Stimulated activated CD8-positive, alpha-beta memory T cell treated with anti-CD3 and anti-CD28 coated beads, Interleukin-4, amount 100 ng/mL, for 1 hour (primary cell): ENCODE measurements at places on chromosomes 6 and 20.

GRCh38 chr6:51261691-51262090 is 443.0 kb downstream of the TFAP2B start:
- no peak for DNase-seq

- DNase-seq = no peak
Observed at GRCh38 chr6:129786548-129786947, 74.6 kb downstream of the TMEM244 start.

DNA sequence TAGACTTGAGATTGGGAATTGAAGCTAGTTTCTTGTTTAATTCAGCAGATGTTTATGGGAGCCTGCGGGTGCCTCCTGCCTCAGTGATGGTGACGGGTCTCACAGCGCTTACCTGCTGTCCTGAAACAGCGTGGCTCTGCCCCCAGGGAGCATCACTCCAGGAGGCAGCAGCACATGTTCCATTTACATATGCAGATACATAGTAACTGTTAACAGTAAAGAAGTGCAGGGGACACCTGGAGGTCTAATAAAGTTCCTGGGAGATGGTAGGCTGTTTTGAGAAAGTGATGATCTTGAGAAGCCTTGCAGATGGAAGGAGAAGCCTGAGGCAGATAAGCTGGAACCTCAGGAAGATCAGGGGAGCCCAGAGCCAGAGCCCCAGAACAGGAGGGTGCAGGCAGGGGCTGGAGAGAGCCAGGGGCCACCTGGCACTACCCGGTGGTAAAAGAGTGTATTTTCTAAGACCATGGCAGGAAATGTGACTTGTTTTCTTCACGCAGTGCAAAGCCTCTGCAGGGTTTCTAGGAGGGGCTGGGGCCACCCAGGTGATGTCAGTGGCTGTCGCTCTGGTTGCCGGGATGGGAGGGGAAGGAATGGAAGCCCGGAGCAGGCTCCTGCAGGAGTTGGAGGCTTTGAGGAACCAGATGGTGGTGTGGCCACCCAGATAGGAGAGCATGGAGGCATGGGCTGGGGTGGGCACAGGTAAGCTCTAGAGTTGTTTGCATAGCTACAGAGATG is 24.2 kb upstream of the KIF25 start:
- DNase-seq = no peak

DNA sequence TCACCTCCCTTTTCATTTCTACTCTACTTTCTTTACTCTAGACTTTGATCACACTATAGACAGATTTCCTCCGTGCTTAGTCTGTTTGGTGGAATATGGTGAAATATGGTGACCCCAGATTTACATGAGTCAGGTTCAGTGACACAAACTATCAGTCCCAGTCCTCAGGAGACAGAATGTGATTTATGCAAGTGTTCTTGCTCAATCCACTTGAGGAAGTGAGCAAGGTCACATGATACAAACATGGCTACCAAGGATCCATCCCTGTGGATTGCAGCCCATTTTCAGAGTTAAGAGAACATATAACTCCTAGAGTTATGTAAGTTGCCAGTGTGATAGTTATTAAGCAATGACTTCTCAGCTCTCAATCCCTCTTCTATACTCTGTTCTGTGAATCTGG is 23.7 kb upstream of the TSHZ2 start:
- no peak for DNase-seq

DNA sequence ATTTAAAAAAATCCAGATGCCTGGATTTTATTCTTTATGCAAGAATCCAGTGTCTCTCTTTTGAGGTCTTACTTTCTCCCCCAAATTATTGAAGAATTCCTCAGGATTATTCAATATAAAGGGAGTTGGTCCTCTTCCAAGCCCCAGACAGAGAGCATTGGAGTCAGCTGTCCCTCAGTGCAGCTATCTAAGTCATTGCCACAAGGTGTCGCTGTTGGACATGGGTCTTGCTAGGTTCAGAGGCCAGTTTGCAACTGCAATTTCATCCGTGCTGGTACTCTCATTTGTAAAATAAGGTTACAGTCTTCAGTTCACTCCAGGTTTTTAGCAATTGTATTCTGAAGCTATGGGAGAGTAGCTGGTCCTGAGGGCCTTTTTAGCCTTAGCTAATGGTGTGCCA is 27.8 kb downstream of the CCN2 start:
- no peak for DNase-seq

- DNase-seq = no peak
Observed at GRCh38 chr20:55953201-55953600, 52.1 kb downstream of the CBLN4 start.

DNA sequence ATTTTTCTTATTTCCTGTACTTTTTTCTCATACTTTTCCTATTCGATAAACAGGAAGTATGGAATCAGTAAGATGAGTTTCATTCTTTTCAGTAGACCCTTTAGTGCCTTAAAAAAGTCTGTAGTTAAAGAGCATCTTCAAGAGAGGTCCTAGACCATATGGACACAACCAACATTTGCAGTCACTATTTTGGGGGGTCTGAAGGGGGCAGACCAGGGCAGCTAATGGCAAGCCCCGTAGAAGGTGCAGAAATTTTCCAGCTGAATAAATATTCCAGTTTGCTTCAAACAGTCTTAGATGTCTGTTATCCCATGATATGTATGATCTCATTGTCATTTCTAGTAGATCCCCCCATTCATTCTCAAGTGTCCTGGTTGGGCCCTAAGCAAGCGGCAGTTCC is 52.8 kb downstream of the MAP3K5 start:
- no peak for DNase-seq

DNA sequence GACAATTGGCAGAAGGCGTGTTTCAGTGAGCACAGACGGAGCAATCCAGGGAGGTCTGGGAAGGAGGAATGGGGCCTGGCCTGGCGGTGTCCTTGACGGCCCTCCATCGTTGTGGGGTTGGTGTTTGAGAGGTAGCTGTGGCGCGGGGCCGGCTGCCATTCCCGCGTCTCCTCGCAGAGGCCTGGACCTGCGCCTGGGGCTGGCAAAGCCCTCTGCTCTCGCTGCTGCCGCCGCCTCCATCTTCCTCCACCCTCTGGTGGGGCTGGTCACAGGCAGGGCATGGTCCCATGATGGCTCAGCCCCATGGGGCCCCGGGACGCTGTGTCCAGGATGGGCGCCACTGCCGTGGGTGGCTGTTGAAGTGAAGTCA is 7.6 kb downstream of the OSBPL2 start:
- no peak for DNase-seq

DNA sequence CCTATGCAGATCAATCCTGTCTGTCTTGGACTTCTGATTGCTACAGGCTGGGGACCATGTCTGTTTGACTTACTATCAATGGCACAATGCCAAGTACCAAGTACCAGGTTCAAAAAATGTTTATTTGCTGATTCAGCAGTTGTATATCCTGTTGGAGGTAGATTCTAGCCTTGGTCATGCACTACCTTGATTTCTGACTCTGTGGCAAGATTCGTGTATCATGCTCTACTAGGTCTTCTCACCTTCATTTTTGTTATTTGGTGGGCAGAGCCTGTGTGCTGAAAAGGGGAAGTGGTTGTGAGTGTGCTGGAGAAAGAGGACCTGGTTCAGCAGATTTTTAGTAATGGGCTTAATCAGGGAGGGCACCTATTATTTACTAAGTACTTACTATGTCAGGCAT is 192.4 kb upstream of the MYLIP start:
- no peak for DNase-seq

DNA sequence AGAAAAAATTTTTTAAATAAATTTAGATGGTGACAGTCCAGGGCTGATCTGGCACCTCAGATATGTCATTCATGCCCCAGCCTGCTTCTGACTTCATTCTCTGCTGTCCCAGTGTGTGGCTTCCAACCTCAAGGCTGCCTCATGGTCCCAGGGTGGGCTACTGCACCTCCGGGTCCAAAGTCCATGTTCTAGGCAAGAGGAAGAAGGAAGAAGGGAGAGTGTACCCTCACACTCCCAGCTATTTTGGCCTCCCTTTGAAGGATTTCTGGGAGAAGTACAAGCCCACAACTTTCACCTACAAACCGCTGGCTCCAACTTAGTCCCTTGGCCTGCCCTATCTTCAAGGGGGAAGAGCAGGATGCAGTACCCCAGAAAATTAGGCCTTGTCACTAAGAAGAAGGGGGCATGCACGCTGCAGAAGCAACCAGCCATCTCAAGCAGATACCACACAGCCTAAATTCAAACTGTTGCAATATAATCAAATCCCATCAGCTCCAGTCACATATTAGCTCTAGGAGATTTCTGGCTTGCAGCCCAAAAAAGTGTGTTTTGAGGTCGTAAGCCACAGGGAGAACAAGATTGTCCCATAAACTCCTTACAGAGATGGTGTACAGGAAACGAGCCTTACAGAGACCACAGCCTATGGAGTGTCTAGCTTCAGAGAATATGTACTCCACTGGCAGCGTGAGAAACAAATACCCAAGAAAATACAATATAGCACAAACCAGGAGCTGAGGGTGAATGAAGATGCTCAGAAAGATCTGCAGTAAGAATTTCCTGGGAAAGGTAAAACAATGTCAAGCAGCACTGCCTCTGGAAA is 906 bp upstream of the BTN3A2 start:
- no peak for DNase-seq

- no peak for DNase-seq
Observed at GRCh38 chr20:7449269-7449668, 491.0 kb downstream of the HAO1 start.

DNA sequence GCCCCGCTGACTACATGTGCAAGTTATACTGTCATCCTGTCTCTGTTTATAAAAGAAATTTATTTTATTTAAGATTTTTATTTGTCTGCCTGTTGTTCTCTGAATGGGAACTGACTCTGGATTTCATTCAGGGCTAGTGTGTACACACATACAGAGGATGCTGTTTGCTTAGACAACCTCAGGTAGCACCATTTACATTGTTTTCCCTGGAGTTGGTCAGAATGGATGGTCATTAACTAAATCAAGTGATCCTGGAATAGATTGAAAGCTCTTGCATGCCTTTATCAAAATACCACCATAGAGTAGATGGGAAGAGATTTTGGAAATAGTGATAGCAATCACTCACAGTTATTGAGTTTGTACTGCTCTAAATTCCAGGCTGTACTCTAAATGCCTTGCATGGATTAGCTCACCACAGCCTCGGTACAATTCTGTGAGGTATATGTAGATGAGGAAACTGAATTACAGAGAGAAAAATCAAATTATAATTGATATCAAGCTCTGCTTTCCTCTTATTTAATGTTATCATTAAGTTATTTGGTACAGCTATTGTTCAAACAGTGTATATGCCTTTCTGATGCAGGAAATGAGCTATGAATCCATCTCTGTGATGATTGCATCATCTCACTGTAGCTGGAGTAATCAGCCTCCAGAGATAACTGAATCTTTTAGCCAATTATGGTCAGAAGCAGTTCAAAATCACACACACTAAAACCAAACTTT is 51.9 kb downstream of the RNF217 start:
- no peak for DNase-seq

DNA sequence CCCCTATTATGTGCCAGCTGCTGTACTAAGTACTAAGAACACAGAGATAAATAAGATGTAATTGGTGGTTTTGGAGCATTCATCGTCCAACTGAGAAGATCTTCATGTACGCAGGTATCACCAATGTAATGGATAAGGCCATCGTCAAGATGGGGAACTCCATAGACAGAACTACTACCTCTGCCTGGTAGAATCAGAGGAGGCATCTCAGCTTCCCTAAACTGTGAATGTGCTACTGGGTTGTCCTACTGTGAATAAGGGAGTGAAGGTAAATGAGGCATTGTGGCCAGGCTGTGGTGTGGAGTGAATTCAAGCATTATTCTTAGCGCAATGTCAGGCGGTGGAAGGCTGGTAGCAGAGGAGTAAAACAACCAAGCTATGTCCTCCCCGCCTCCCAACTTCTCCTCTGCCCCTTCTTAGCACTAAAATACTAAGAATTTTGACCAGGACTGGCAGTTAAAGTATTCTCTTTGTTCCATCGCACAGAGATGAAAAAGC is 68.2 kb downstream of the TBC1D7 start:
- no peak for DNase-seq

- no peak for DNase-seq
Observed at GRCh38 chr6:5537132-5537531, 275.8 kb downstream of the FARS2 start.

DNA sequence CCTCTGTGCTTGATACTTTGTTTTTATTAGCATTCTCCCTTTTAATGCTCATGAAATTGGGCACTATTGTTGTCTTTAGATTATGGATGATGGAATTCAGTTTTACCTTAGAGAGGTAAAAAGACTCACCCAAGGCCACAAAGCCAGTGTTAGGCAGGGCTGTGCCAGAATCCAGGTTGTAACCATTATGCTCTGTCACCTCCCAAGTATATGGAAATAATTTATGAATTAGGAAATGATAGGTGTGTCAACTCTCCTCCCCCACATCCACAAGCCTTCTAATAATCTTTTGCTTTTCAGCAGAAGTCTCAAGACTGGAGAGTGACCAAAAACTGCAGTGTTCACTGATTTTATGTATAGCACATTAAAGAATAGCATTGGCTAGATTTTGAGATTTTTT is 13.0 kb downstream of the DCBLD1 start:
- no peak for DNase-seq

- DNase-seq = no peak
Observed at GRCh38 chr20:60587986-60588385, 629.8 kb downstream of the CDH26 start.

GRCh38 chr6:3296078-3296477 is 37.3 kb downstream of the PSMG4 start:
- DNase-seq = no peak

DNA sequence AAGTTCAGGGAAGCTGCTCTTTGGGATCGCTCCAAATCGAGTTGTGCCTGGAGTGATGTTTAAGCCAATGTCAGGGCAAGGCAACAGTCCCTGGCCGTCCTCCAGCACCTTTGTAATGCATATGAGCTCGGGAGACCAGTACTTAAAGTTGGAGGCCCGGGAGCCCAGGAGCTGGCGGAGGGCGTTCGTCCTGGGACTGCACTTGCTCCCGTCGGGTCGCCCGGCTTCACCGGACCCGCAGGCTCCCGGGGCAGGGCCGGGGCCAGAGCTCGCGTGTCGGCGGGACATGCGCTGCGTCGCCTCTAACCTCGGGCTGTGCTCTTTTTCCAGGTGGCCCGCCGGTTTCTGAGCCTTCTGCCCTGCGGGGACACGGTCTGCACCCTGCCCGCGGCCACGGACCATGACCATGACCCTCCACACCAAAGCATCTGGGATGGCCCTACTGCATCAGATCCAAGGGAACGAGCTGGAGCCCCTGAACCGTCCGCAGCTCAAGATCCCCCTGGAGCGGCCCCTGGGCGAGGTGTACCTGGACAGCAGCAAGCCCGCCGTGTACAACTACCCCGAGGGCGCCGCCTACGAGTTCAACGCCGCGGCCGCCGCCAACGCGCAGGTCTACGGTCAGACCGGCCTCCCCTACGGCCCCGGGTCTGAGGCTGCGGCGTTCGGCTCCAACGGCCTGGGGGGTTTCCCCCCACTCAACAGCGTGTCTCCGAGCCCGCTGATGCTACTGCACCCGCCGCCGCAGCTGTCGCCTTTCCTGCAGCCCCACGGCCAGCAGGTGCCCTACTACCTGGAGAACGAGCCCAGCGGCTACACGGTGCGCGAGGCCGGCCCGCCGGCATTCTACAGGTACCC is at the start of gene ESR1:
Gene ESR1 (plus strand): TSS at position 170 of the 858 bp plus-strand sequence. CDS start 231 bp downstream, at position 401.
- DNase-seq = no peak

- no peak for DNase-seq
Observed at GRCh38 chr6:56838016-56838555, 116.8 kb upstream of the BEND6 start.

- no peak for DNase-seq
Observed at GRCh38 chr6:90019216-90019615, 124.9 kb downstream of the GJA10 start.
